Upper lobe of left lung (tissue), 6 donors: ENCODE measurements at places on chromosomes 4 and X. TPM values are rescaled to one million over a fixed set of nuclear protein-coding genes. Genes with fewer than 3 reads are reported as not detected.
A peak's percentile ranks its signal among the peaks of the same experiment; 100 is the strongest.

DNA sequence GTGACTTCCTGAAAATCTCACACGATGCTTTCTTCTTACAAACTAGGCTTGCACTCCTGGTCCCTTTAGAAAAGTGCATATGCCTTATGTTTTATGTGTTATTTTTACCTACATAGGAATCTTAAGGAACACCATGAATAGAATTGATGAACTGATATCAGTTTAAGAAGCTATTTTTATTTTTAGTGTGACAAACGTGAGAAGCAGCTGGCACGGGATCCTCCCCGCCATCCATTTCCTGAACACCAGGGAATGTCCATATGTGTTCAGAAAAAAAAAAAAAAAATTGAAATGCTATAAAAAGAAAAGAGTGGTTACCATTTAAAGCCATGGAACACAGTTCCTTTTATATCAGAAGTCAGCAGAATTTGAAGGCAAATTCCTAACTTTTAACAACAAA, 1096.1 kb upstream of the PRKX start:
- H3K4me3 ChIP-seq: no peak overlapping the region
- no peaks in the 10 kb centered on the region for H3K27me3 ChIP-seq
- no peak for DNase-seq
- H3K27ac ChIP-seq: no peak overlapping the region

DNA sequence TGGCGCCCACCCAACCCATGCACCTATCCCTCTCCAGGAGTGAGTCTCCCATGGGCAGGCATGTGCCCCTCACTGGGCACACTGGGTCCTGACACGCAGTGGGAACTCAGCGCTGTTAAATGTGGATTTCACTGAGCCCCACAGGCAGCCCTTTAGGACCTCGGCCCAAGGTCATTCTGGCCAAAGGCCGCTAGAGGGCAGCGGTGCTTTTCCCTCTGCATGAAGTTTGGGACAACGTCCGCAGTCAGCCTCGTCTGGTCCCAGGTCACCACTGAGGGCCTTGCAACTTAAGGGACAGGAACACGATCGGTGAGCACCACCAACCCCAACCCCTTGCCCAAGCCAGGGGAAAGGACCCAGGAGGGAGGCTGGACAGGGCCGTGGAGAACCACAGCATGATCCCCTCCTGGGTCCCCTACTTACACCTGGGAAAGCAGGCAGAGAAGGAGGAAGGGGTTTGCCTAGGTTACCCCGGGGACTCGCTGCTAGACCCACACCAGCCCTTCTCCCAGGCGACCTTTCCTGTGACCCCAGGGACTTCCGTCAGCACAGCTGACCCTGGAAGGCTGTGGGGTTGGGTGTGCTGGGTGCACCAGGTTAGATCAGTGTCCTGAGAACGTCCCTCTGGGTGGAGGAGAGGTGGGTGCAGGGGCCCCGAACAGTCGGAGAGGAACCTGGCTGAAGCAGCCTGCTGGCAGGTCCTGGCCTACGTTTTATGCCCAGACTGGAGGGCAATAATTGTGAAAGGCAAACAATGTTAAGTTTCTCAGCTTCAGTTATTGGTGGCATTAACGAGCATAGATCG, 24.0 kb downstream of the CYTL1 start:
- no peaks in the 10 kb centered on the region for H3K36me3 ChIP-seq
- H3K27ac ChIP-seq: no peak overlapping the region
- H3K4me3 ChIP-seq: no peak overlapping the region

- no peaks in the 10 kb centered on the region for H3K36me3 ChIP-seq
- no peaks in the 10 kb centered on the region for H3K27me3 ChIP-seq
- DNase-seq: no peak
These were observed 53.1 kb downstream of the ARHGEF38 start for GRCh38 chr4:105605493-105605892.

- no peaks in the 10 kb centered on the region for H3K36me3 ChIP-seq
- H3K27me3 ChIP-seq: no peaks in the 10 kb centered on the region
- H3K4me1 ChIP-seq: no peaks in the 10 kb centered on the region
- no peak overlapping the region for H3K27ac ChIP-seq
- no peak for DNase-seq
- H3K4me3 ChIP-seq: no peak overlapping the region
These were observed 119.8 kb downstream of the NEK1 start for GRCh38 chr4:169492436-169493163.

GRCh38 chr4:125168531-125168930, 146.2 kb upstream of the FAT4 start:
- H3K4me3 ChIP-seq: no peak overlapping the region
- H3K27me3 ChIP-seq: no peaks in the 10 kb centered on the region
- H3K36me3 ChIP-seq: no peaks in the 10 kb centered on the region
- no peaks in the 10 kb centered on the region for H3K4me1 ChIP-seq
- no peak overlapping the region for H3K27ac ChIP-seq

GRCh38 chr4:184388106-184388505, 86.2 kb downstream of the IRF2 start:
- H3K36me3 ChIP-seq: peaks cover 3% of the 10 kb centered on the region
- no peaks in the 10 kb centered on the region for H3K27me3 ChIP-seq
- H3K4me3 ChIP-seq: no peak overlapping the region
- H3K27ac ChIP-seq: no peak overlapping the region

- H3K4me1 ChIP-seq: no peaks in the 10 kb centered on the region
- no peaks in the 10 kb centered on the region for H3K36me3 ChIP-seq
- H3K27me3 ChIP-seq: no peaks in the 10 kb centered on the region
- H3K27ac ChIP-seq: no peak overlapping the region
These were observed 504.9 kb downstream of the PPP4R3C start for GRCh38 chrX:26958261-26958660.

- H3K4me1 ChIP-seq: no peaks in the 10 kb centered on the region
- H3K4me3 ChIP-seq: no peak overlapping the region
- no peaks in the 10 kb centered on the region for H3K36me3 ChIP-seq
- DNase-seq: no peak
- no peak overlapping the region for H3K27ac ChIP-seq
- no peaks in the 10 kb centered on the region for H3K27me3 ChIP-seq
These were observed 1712.5 kb downstream of the C4orf33 start for GRCh38 chr4:130808492-130808891.

DNA sequence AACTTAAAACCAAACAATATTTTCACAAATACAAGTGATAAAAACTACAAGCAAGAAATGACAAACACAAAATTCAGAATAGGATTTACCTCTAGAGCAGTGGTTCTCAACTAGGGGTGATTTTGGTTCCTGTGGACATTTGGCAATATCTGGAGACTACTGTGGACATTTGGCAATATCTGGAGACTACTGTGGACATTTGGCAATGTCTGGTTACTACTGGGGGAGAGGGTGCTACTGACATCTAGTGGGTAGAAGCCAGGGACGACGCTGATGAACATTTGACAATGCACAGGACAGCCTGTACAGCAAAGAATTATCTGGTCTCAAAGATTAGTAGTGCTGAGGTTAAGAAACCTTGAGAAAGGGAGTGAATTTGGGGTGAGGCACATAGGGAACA, 169.8 kb downstream of the CLCN4 start:
- DNase-seq: no peak
- no peak overlapping the region for H3K27ac ChIP-seq
- H3K4me1 ChIP-seq: no peaks in the 10 kb centered on the region
- no peaks in the 10 kb centered on the region for H3K36me3 ChIP-seq

DNA sequence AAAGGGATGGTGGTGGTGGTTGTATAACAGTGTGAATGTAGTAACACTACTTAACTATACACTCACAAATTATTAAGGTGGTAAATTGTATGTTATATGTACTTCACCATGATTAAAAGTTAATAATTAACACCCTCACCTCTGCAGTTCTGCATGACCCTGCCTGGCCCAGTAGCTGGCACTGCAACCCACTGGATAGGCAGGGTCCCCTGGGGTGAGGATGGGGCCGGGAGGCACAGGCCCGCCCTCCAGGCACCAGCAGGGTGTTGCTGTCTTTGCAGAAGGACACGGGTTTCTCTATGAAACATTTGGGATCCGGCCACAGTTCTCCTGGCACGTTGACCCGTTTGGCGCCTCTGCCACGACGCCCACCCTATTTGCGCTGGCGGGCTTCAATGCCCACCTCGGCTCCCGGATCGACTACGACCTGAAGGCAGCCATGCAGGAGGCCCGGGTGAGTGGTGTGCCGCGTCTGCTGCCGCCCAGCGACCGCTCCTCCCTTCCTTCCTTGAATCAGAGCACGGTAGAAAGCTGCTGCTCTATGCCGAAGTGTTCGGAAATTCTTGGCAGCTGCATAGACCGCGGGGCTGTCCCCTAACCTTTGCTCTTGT, 11.8 kb downstream of the MAN2B2 start:
- H3K4me1 ChIP-seq: no peaks in the 10 kb centered on the region
- DNase-seq: no peak
- no peak overlapping the region for H3K4me3 ChIP-seq

GRCh38 chr4:163474027-163474426, 473 bp upstream of the TKTL2 start:
- DNase-seq: no peak
- H3K27me3 ChIP-seq: no peaks in the 10 kb centered on the region
- H3K36me3 ChIP-seq: no peaks in the 10 kb centered on the region
- H3K4me3 ChIP-seq: no peak overlapping the region
- no peak overlapping the region for H3K27ac ChIP-seq

DNA sequence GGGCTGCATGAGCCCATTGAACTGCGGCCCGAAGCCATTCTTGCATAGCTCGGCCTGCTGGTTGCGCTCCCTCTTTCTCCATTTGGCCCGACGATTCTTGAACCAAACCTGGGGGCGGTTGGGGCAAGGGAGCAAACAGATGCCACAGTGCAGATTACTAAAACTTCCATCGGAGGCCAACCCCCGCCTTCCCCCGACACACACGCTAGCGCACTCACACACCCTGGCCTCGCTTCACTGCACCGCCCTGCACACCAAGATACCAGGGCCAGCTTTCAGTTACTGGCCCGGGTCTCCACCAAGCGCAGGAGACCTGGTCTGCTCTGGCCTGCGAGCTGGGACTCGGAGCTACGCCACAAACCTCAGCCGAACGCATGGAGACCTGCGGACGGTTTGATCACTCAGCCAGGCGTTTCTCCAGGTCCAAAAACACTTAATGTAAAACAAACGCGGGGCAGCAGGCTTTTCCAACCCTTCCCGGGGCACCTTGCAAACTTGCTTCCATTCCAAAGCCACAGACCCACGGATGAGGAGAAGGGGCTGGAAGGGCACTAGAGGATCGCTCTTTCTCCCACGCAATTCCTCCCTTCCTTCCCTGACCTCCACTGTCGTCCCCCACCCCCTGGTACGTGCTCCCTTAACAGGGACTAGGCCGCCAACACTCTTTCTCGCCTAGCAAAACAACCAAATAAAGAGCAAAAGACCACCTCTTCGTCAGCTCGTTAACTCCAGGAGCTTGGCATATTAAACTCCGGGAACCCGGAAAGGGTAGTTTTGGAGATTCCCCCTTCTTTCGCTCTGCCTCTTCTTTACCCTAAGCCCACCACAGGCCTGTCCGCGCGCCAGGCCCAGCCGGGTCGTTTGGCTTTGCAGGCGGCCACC, 4.1 kb downstream of the PITX2 start:
- peaks cover 21% of the 10 kb centered on the region for H3K4me1 ChIP-seq
- H3K27me3 ChIP-seq: peaks cover 86% of the 10 kb centered on the region
- H3K27ac ChIP-seq: no peak overlapping the region
- no peak for DNase-seq

- H3K36me3 ChIP-seq: no peaks in the 10 kb centered on the region
- no peak overlapping the region for H3K27ac ChIP-seq
- H3K4me1 ChIP-seq: peaks cover 9% of the 10 kb centered on the region
These were observed 14.2 kb upstream of the CPE start for GRCh38 chr4:165364452-165365080.

GRCh38 chr4:8837181-8837841, 34.3 kb downstream of the HMX1 start:
- H3K4me3 ChIP-seq: no peak overlapping the region
- peak; percentile 63 for DNase-seq
- no peaks in the 10 kb centered on the region for H3K36me3 ChIP-seq
- H3K4me1 ChIP-seq: no peaks in the 10 kb centered on the region

DNA sequence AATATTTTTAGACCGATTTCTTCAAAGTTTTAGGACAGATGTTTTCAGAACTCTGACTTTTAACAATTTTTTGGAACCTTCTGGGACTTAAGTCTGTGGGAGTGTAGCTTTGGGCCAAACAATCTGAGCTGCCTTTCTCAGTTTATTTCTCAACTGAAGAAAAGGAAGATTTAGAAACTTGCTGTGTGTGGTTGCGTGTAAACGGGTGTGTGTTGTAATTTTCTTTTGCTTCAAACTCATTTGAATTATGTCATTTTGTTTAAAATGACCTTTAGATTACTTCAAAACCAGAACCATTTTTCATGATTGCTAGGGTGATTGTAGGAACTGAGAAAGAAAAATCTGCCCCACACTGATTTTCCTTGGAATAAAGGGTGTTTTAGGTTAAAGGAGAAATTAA, 577.7 kb upstream of the GALNTL6 start:
- H3K36me3 ChIP-seq: no peaks in the 10 kb centered on the region
- H3K4me1 ChIP-seq: no peaks in the 10 kb centered on the region
- H3K27me3 ChIP-seq: no peaks in the 10 kb centered on the region
- no peak overlapping the region for H3K4me3 ChIP-seq
- no peak overlapping the region for H3K27ac ChIP-seq

- H3K4me3 ChIP-seq: no peak overlapping the region
- no peaks in the 10 kb centered on the region for H3K36me3 ChIP-seq
- no peaks in the 10 kb centered on the region for H3K27me3 ChIP-seq
- no peak for DNase-seq
These were observed 23.4 kb upstream of the PLCXD1 start for GRCh38 chrX:257681-258289.

GRCh38 chrX:151962034-151962433, 12.4 kb downstream of the GABRE start:
- no peak for DNase-seq
- no peak overlapping the region for H3K27ac ChIP-seq
- H3K4me1 ChIP-seq: no peaks in the 10 kb centered on the region
- H3K4me3 ChIP-seq: no peak overlapping the region
- H3K36me3 ChIP-seq: peaks cover 14% of the 10 kb centered on the region

GRCh38 chr4:114349543-114350175, 248.9 kb upstream of the UGT8 start:
- H3K27me3 ChIP-seq: no peaks in the 10 kb centered on the region
- no peaks in the 10 kb centered on the region for H3K4me1 ChIP-seq
- no peaks in the 10 kb centered on the region for H3K36me3 ChIP-seq
- H3K27ac ChIP-seq: no peak overlapping the region

TRIM75 gene
- not detected for total RNA-seq

SERTM2 gene
- 0.27 TPM for total RNA-seq

CDKL2 gene
- total RNA-seq: 18.1 TPM

BANK1 gene
- 7.6 TPM for total RNA-seq

FAAH2 gene
- 6.8 TPM for total RNA-seq

GAGE12E gene
- not detected for total RNA-seq

MMAA gene
- total RNA-seq: 11.1 TPM

ZXDA gene
- 8.0 TPM for total RNA-seq

EPGN gene
- not detected for total RNA-seq

PABPC5 gene
- 0.89 TPM for total RNA-seq
